ENCODE measurements at places on chromosomes 11 and 22.

- peak; percentile 26 for DNase-seq
These were observed 760 bp downstream of the ZNRF3 start for GRCh38 chr22:28883917-28884746.

- DNase-seq, result no peak
These were observed 1.1 kb downstream of the KCNQ1 start for GRCh38 chr11:2445746-2446551.

- peak; percentile 90 for DNase-seq
These were observed 4.4 kb downstream of the KCNJ11 start for GRCh38 chr11:17384002-17384511.

GRCh38 chr11:71103266-71103665 is 149.1 kb downstream of the SHANK2 start:
- no peak for DNase-seq

DNA sequence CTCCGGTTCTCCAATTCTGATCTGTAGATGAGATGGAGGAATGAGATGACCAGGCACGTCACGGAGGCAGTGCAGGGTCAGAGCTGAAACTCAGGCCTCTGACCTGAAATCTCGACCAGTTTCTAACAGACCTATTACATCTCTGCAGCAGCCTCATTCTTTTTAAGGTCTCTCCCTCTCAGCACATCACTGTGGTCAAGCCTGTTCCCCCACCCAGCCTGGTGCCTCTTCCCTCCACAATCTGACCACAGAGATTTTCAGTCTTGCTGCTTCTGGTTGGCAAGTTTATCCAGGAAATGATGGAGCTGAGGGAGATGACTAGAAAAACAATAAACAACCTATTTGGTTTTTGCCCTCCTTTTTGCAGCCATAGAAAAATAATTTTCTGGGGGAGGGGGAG is 9.5 kb downstream of the GRAMD1B start:
- DNase-seq, result no peak

Data from trophoblast cell (in vitro differentiated cells and primary cell).